ENCODE measurements at places on chromosomes 5 and 9.
A peak's percentile ranks its signal among the peaks of the same experiment; 100 is the strongest.

- DNase-seq: no peak
Observed at GRCh38 chr5:131206772-131207171, 36.0 kb downstream of the LYRM7 start.

DNA sequence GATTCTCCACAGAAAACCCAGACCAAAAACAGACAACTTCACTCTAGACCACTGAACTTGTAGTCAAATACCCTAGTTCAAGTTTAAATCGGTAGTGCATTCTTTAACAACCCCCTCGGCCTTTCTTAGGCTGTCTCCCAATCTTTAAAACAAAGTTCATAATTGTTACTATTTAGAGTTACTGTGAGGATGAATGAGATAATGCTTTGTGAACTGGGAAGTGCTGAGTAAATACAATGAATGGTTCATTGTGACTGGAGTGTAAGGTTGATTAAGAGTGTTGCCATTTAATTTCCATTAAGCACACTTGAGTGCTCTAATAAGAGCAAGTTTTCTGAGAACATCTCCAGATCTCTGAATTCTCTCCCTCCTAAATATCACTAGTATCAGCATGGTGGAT lies 228.8 kb upstream of the PIK3R1 start:
- no peak for DNase-seq

DNA sequence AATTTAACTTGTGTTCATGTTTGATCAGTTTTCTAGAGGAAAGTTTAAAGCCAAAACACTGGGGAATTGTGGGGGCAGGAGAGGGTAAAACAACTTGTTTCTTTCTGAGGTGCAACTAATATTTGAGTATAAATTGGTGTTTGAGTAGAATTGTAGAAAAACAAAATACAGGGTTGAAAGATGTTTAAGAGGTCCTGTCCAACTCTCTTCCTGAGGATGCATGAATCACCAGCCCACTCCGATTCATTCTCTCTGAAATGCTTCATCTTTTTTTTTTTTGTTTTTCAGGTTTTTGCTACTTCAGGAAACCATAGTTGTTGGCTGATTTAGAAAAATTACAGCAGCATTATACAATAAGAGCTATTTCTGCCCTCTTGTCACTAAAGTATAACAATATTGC lies 42.4 kb upstream of the TMC1 start:
- no peak for DNase-seq

DNA sequence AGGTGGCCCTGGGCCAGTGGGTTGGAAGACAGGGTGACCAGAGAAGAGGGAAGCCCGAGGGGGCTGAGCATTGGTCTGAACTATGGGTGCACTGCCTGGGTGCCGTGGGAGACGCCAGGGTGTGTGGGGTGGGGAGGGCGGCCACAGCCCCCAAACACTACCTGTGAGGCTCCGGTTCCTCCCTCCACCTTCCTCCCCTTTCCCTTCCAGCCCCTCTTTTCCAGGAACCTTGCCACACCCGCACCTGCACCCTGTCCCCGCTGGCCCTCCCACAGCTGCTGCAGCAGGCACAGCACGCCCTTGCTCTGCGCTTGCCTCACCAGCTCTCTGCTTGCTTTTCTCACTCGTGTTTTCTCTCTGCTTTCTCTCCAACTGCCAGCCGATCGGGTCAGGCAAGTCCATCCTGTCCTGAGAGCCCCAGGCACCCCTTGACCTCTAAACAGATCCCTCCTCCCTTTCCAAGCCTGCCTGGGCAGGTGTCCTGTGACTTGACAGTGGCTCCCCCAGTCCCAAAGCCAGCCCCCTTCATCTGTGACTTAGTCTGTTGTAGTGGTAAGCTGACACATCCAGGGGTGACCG lies 193.7 kb downstream of the MSX2 start:
- no peak for DNase-seq

- DNase-seq: no peak
Observed at GRCh38 chr5:15249152-15249551, 250.8 kb upstream of the FBXL7 start.

DNA sequence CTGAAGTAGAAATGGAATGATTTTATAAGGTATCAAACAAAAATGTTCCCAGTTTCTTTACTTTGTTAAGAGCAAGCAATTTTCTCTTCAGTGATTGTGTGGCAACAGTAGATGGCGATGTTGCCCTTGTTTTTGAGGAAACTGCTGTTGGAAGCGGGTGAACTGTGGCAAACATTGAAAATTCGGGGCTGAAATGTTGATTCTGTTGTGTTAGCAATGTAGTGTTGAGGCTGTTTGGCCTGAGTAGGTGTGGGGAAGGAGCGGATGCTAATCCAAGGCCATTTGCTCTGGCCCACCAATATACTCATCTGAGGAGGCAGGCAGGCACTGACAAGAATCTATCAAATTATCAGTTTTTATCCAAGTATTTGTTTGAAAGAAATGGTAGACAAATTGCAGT lies 129.8 kb downstream of the SLC12A2 start:
- DNase-seq: no peak

DNA sequence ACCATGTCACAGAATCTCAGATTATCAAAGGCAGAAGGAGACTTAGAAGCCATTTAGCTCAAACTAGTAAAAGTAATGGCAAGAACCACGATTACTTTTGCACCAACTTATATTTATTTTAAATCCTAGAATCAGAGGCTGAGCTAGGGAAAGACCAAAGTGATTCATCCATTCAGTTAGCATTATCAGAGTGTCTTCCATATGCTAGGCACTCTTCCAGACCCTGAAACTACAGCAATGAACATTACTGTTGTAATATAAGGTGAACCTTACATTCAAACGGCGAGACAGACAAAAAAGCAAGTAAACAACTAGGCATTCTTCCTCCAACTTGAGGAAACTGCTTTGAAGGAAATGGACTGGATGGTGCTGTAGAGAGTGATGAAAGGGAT lies 7.9 kb downstream of the PDE6A start:
- no peak for DNase-seq

- DNase-seq: no peak
Observed at GRCh38 chr5:6435356-6435755, 13.3 kb upstream of the UBE2QL1 start.

DNA sequence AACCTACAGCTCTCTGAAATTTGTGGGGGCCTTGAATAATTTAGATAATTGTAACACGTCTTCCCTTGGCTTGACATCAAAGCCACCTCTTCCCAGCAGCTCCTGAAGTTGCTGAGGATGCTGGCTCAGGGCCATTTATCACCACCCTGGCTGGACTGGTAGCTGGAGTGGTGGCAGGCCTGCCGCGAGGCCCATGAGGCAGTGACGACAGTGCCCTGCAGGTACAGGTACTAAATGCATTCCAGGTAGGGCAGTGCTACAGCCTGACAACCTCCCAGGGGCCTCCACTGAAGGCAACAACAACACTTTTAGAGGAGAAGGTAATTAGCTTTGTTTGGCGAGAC lies 270.2 kb upstream of the KLF4 start:
- DNase-seq: no peak

DNA sequence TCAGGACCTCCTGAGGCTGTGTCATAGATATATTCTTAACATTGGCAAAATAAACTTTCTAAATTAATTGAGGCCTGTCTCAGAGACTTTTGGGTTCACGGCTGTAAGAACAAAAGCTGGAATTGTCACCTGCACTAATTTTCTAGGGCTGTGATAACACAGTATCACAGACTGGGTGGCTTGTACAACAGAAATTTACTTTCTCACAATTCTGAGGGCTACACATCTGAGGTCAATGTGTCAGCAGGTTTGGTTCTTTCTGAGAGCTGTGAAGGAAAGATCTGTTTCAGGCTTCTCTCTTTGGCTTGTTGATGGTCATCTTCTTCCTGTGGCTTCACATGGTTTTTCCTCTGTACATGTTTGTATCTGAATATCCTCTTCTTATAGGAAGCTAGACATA lies 29.2 kb upstream of the NFIL3 start:
- no peak for DNase-seq

GRCh38 chr5:171371326-171371725 lies 16.3 kb upstream of the NPM1 start:
- peak; percentile 21 for DNase-seq

GRCh38 chr5:2329741-2330140 lies 421.7 kb downstream of the IRX2 start:
- no peak for DNase-seq

DNA sequence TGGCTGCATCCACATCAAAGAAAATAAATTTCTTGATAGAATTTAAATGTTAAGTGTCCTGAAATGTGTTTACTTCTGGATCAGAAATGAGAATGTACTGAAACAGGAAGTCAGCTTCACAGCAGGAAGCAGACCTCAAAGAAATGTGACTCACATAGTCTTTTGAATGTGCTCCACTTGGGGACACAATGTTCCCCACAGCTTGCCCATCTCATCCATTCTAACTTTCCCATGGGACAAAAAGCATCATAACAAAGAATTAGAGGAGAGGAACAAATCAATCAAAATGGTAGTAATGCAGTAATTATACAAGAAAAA lies 85.7 kb downstream of the GRAMD2B start:
- no peak for DNase-seq

DNA sequence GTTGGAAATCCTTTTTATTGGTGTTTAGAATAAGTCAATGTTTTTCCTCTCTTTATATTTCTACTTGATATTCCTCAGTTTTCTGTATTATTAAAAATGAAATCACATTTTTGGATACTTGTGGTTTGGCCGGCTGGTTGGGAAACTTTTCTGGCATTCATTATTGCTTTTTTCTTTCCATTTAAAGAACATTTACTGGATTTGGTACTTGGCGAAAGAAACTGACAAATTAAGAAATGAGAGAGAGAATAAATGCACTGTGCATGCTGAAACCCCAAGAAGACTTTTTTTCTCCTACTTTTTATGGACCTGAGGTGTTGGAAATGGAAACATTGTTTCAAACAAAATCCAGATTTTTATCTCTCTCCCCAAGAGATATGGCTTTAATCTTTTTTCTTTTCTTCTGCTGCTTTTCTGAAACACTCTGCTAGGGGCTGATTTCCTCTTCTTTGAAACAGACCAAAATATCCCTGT lies 128.4 kb downstream of the SNX18 start:
- DNase-seq: no peak

DNA sequence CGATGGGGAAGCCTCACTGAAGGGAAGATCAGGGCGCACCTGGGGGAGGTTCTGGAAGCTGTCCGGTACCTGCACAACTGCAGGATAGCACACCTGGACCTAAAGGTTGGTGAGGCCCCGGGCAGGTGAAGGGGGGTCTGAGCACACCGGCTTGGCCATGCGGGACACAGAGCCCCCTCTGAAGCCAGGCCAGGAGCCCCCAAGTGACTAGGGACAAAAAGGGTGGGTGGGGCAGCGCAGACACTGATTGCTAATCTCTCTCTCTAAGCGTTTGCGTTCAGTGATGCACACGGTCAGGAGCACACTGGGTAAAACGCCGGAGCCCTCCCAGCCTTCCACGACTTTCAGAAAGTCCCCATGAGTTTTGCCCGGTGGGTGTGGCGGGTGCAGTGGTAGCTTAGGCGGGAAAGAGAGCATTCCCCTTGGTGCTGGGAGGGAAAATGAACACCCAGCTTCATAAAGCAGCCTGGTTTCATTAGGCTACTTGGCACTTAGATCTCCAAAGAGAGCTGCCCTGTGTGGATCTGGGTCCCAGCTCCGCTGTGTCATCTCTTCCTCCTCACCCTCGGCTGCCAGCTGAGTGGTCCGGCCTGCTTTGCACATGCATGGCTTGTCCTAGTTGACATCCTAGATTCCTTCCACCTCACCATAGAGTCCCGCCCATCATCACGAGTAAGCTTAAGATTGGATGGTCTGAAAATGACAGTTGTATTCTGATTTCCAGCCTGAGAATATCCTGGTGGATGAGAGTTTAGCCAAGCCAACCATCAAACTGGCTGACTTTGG lies 74.2 kb upstream of the OTULINL start:
- no peak for DNase-seq

DNA sequence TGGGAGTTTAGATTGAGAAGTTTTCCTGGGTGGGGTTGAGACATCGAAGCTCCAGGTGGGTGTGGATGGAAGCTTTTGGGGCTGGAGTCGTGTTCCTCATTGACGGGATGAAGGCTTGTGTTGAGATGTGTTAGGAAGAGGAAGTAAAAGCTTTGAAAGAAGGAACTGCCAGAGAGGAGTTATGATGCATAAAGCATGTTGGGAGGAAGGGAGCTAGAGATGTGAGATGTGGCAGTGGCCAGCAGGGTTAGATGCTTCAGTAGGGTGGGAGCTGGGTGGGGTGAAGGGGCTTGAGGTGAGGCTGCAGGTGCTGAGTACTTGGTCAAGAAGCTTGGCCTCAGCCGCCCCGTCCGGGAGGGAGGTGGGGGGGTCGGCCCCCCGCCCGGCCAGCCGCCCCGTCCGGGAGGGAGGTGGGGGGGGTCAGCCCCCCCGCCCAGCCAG lies 56.7 kb downstream of the HSPA4 start:
- no peak for DNase-seq

- no peak for DNase-seq
Observed at GRCh38 chr5:173602423-173602822, 14.0 kb downstream of the BOD1 start.

DNA sequence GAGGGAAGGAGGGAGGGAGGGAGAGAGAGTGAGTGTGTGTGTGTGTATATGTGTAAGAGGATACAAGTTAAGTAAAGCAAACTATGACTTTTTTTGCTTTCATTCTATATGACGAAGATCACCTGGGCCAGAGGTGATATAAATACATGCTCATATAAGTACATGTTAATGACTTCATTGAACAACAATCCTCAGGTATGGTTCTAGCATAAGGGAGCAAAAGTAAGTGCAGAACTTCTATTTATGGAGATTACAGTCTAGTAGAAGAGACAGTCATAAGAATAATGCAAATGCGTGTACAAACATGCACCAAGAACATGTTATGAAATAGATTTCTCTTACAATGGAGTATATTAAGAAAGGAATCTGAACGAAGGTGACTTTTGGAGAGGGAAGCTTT lies 1804.0 kb downstream of the MAT2B start:
- no peak for DNase-seq

DNA sequence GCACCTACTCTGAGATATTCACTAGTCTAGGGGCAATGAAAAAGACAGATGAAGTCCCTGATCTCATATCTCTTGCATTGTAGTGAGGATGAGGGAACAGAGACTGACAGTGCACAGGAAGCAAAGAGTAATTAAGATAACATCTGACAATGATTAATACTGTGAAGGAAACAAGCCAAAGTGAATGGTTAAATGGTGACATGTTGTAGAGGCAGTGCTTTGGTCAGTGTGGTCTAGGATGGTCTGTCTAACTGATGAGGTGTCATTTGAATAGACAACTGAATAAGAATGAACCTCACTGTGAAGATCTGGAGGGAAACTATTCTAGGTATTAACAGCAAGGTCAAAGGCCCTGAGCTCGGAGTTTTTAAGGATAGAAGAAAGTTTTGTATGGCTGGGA lies 333.3 kb upstream of the GRIA1 start:
- no peak for DNase-seq

- DNase-seq: no peak
Observed at GRCh38 chr5:79929095-79929494, 62.0 kb downstream of the MTX3 start.

GRCh38 chr5:25713259-25713658 lies 1068.5 kb upstream of the CDH10 start:
- no peak for DNase-seq

GRCh38 chr9:26770821-26771220 lies 121.8 kb downstream of the CAAP1 start:
- no peak for DNase-seq

- DNase-seq: no peak
Observed at GRCh38 chr9:98829766-98830165, 22.3 kb downstream of the GALNT12 start.
